Type B pancreatic cell (in vitro differentiated cells): ENCODE measurements at places on chromosomes 5 and 9. TPM values are rescaled to one million over a fixed set of nuclear protein-coding genes. Genes with fewer than 3 reads are reported as not detected.

Gene NR4A3
- total RNA-seq = 2.0 and 3.4 TPM in 2 replicates

DNA sequence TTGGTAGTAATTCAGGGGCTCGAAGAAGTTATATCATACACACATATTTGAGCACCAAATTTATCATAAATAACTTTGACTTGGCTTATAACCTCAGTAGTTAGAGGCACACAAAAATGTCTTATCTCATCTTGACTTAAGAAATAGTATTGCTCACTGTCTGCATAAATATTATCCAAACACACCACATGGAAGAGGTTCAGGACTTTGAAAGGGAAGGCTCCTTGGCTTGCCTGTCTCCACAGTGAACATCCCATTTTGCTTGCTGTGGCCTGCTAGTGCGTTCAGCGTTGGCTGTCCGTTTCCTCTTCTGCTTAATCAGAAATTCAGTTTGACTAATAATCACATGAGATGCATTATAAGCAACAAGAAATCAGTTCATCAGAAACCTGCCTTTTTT is 13.9 kb downstream of the GRXCR2 start:
- peaks cover 22% of the 10 kb centered on the region for H3K4me1 ChIP-seq
- no peak overlapping the region for H3K27ac ChIP-seq
- H3K36me3 ChIP-seq = no peaks in the 10 kb centered on the region

GRCh38 chr9:130938184-130938651 is 829 bp downstream of the FIBCD1 start:
- H3K27ac ChIP-seq = no peak overlapping the region
- H3K4me3 ChIP-seq = peak overlapping the region; percentile 79
- no peak for DNase-seq
- no peaks in the 10 kb centered on the region for H3K36me3 ChIP-seq
- H3K27me3 ChIP-seq = peaks cover 69% of the 10 kb centered on the region

DNA sequence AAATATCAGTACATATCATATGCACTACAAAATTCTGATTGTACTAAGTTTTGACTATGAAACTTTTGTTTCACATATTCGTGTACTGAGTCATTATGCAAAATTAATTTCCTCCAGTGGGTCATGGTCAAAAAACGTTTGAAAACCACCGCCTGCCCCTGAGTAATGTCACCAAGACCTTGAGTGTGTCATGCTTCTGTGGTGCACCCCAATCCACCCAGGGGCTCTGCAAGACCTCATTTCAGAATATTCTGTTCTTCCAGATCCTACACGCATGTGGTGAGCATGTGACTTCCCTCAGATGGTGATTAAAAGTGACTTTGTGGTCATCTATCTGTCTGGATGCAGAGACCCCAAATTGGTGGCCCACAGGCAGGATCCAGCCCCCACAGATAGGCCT is 31.0 kb downstream of the ABLIM3 start:
- H3K36me3 ChIP-seq = no peaks in the 10 kb centered on the region
- peaks cover 5% of the 10 kb centered on the region for H3K4me1 ChIP-seq
- peaks cover 26% of the 10 kb centered on the region for H3K27me3 ChIP-seq
- no peak for DNase-seq
- no peak overlapping the region for H3K4me3 ChIP-seq

GRCh38 chr5:1466631-1467265 is 21.5 kb upstream of the SLC6A3 start:
- H3K4me3 ChIP-seq = no peak overlapping the region
- peaks cover 23% of the 10 kb centered on the region for H3K36me3 ChIP-seq
- H3K4me1 ChIP-seq = peaks cover 10% of the 10 kb centered on the region

- peaks cover 23% of the 10 kb centered on the region for H3K4me1 ChIP-seq
- no peak overlapping the region for H3K27ac ChIP-seq
- H3K36me3 ChIP-seq = peaks cover 2% of the 10 kb centered on the region
- H3K27me3 ChIP-seq = no peaks in the 10 kb centered on the region
- no peak overlapping the region for H3K4me3 ChIP-seq
These were observed 2.8 kb upstream of the FAM193B start for GRCh38 chr5:177557041-177557647.

DNA sequence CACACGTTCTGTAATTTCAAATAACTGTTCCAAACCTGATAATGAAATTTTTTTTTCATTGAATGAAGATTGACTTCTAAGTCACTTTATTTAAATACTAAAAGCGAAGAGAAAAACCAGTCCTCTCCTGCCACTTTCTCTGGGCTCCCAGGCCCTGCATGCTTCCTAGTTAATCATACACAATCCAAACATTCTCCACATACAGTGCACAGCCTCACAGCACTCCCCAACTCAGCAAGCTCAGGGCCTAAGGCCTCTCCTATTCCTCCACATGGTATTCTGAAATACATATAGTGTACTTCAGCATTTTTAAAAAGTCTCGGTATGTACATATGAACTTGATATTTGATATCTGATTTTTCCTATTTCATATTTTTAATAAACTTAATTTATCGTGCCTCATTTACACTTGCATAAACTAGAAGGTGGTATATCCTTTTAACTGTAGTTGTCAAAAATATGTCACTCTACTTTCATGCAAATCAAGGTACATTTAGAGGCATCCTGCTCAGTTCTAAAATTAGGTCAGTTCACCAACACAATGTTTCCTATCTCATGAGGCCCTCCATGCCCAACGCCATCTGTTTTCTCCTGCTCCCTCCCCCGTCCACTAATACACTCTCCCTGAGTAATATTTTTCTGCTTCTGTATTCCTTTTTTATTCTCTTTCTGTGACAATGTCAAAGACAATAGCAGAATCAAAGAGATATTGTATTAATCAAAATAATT is 206.7 kb downstream of the ARRDC3 start:
- no peak overlapping the region for H3K27ac ChIP-seq
- peaks cover 12% of the 10 kb centered on the region for H3K4me1 ChIP-seq
- no peak overlapping the region for H3K4me3 ChIP-seq
- no peaks in the 10 kb centered on the region for H3K36me3 ChIP-seq
- DNase-seq = no peak

DNA sequence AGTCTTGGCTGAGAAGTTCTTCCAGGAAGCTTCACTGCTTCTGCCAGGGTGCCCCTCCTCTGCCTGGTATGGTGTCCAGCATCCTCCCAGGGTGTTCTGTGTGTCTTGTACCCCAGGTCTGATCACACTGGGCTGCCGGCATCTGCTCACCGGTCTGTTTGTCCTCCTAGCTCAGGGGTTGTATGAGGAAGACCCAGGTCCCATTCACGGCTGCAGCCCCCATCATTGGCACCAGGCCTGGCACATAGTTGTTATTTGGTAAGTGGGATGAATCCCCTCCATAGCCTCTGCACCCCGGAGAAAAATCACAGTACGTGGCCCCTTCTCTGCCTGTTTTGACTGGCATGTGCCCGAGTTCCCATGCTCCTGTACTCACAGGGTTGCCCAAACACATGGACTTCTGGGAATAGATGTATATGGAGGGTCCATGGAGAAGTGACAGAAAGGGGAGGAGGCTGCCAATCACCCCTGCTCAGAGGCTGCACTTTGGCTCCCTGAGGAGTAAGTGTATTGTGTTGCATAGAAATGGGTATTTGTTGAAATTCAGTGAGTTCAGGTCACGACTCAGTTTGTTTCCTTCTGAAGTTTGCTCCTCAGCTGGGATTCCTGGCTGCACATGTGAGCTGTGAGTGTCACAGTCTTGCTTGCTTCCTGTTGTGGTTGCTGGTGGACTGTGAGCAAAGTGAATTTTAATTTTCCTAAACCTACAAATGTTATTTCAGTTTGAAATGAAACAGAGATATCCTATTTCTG is 96.2 kb downstream of the HSPA4 start:
- peaks cover 14% of the 10 kb centered on the region for H3K4me1 ChIP-seq
- DNase-seq = peak; percentile 44
- H3K27me3 ChIP-seq = peaks cover 3% of the 10 kb centered on the region

GRCh38 chr5:110401881-110402280 is 324.6 kb downstream of the TMEM232 start:
- peaks cover 5% of the 10 kb centered on the region for H3K4me1 ChIP-seq
- no peaks in the 10 kb centered on the region for H3K27me3 ChIP-seq
- no peaks in the 10 kb centered on the region for H3K36me3 ChIP-seq
- no peak overlapping the region for H3K4me3 ChIP-seq
- no peak overlapping the region for H3K27ac ChIP-seq

- no peak overlapping the region for H3K4me3 ChIP-seq
- DNase-seq = no peak
- H3K36me3 ChIP-seq = no peaks in the 10 kb centered on the region
- H3K27ac ChIP-seq = no peak overlapping the region
- H3K27me3 ChIP-seq = no peaks in the 10 kb centered on the region
These were observed 218.6 kb downstream of the AUH start for GRCh38 chr9:91143162-91143561.

DNA sequence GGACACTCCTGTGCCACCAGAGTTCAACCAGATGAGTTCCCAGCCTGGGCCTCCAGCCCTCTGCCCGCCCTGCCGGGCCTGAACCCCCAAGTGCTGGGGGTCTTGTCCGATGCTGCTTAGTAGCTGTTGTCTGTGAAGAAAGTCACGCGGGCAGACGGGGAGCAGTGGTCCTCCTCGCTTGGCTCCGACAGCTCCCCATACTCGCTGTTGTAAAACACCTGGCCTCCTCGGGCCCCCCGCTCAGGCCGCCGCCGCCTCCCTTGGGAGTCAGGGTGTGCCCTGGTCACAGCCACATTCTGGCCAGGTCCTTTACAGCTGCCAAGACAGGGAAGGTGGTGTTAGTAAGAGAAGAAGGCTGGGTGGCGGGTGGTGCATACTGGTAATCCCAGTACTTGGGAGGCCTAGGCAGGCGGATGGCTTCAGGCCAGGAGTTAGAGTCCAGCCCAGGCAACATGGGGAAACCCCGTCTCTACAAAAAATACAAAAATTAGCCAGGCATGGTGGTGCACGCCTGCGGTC is 11.8 kb upstream of the SCGB3A1 start:
- H3K27ac ChIP-seq = no peak overlapping the region
- H3K27me3 ChIP-seq = no peaks in the 10 kb centered on the region
- peaks cover 5% of the 10 kb centered on the region for H3K4me1 ChIP-seq
- no peaks in the 10 kb centered on the region for H3K36me3 ChIP-seq
- no peak for DNase-seq
